Stomach (tissue), 19 donors: ENCODE measurements at places on chromosomes 4 and X.

GRCh38 chr4:90165883-90166282 lies 38.7 kb downstream of the CCSER1 start:
- H3K4me1 ChIP-seq = peaks cover 1% of the 10 kb centered on the region
- no peaks in the 10 kb centered on the region for H3K36me3 ChIP-seq
- no peak overlapping the region for H3K4me3 ChIP-seq
- no peak for DNase-seq

DNA sequence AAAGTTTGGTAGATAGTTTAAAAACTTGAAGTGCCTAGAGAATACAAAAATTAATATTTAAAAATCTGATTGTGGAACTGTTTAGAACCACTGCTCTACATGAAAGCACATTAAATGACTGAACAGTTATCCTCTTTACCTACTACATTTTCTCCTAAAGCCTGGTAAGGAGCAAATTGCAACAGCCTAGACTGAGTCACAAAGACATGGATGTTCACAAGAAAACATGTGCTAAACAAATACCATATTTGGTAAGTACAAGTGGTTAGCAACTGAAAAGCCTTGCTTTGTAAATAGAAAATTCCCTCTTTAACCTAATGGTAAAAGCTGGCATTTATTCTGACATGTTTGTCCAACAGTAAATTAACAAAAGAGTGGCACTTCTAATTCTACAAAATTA lies 203.1 kb downstream of the FBXO8 start:
- H3K4me3 ChIP-seq = no peak overlapping the region
- DNase-seq = no peak
- H3K27me3 ChIP-seq = no peaks in the 10 kb centered on the region
- H3K36me3 ChIP-seq = no peaks in the 10 kb centered on the region
- no peaks in the 10 kb centered on the region for H3K4me1 ChIP-seq

GRCh38 chr4:3388471-3389232 lies 53.1 kb upstream of the HGFAC start:
- H3K4me1 ChIP-seq = peaks cover 33% of the 10 kb centered on the region
- H3K27me3 ChIP-seq = no peaks in the 10 kb centered on the region
- no peak for DNase-seq
- peak overlapping the region; percentile 27 for H3K4me3 ChIP-seq
- peak overlapping the region; percentile 76 for H3K27ac ChIP-seq
- H3K36me3 ChIP-seq = no peaks in the 10 kb centered on the region

GRCh38 chrX:123818243-123818642 lies 41.6 kb upstream of the XIAP start:
- no peaks in the 10 kb centered on the region for H3K36me3 ChIP-seq
- H3K4me1 ChIP-seq = no peaks in the 10 kb centered on the region
- peak; percentile 20 for DNase-seq
- H3K4me3 ChIP-seq = no peak overlapping the region

DNA sequence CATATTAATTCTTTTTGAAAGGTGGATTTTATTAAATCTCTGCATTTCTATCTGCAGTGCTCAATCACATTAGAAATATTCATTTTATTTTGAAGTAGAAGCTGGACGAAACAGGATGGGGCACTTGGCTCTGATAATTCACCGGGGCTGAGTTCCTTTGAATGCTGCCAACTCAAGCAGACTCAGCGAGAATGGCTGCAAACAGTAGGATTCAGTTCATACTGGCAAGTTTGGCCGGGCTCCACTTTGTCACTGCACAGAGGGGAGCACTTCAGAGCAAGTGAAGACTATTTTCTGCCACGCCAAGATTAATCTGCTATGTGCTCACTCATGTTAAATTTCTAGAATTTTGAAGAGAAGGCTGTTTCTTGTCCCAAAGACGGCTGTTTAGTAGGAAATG lies 30.7 kb upstream of the KLHL8 start:
- H3K36me3 ChIP-seq = no peaks in the 10 kb centered on the region
- no peak overlapping the region for H3K27ac ChIP-seq
- H3K4me1 ChIP-seq = no peaks in the 10 kb centered on the region
- H3K4me3 ChIP-seq = no peak overlapping the region
- peak; percentile 53 for DNase-seq
- no peaks in the 10 kb centered on the region for H3K27me3 ChIP-seq

GRCh38 chr4:147830987-147831386 lies 99.1 kb downstream of the ARHGAP10 start:
- peak overlapping the region; percentile 89 for H3K27ac ChIP-seq
- no peaks in the 10 kb centered on the region for H3K27me3 ChIP-seq
- H3K36me3 ChIP-seq = no peaks in the 10 kb centered on the region
- peaks cover 62% of the 10 kb centered on the region for H3K4me1 ChIP-seq

DNA sequence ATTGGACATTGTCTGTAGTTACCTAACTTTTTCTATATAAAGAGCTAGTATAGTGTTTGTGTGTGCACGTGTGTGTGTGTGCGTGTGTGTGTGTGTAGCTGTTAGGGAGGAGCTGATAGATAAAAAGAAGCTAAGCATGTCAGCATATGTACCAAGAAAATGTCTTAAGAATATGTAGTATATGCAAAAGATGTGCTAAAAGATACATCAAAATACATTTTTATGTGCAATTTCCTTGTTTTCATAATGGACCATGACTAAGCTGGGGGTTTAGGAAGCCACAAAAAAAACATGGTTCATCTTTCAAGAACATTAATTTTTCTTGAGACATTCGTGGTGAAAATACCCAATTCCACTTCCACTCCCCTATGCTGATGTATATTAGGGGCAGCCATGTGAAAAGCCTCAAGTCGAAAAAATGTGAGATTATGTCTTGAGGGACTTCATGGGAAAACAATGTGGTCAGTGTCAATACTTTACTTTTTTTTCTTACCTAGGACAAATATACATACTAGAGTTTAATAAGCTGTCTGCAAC lies 1599.7 kb downstream of the ARAP2 start:
- no peaks in the 10 kb centered on the region for H3K4me1 ChIP-seq
- no peak for DNase-seq

GRCh38 chrX:120450163-120450562 lies 18.9 kb downstream of the LAMP2 start:
- H3K27me3 ChIP-seq = no peaks in the 10 kb centered on the region
- no peak for DNase-seq
- no peak overlapping the region for H3K4me3 ChIP-seq
- H3K4me1 ChIP-seq = no peaks in the 10 kb centered on the region

DNA sequence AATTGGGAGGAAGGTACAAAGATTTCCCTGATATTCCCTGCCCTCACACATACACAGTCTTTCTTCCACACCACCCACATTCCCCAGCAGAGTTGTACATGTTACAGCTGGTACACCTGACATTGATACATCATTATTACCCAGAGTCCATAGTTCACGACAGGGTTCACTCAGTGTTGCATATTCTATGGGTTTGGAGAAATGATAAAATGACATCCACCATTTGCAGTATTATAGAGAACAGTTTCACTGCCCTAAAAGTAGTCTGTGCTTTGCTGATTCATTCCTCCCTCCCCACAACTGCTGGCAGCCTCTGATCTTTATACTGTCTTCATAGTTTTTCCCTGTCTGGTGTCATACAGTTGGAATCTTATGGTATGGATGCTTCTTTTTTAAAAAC lies 15.0 kb downstream of the AGA start:
- DNase-seq = no peak
- H3K27me3 ChIP-seq = no peaks in the 10 kb centered on the region
- H3K4me1 ChIP-seq = no peaks in the 10 kb centered on the region
- peaks cover 16% of the 10 kb centered on the region for H3K36me3 ChIP-seq

DNA sequence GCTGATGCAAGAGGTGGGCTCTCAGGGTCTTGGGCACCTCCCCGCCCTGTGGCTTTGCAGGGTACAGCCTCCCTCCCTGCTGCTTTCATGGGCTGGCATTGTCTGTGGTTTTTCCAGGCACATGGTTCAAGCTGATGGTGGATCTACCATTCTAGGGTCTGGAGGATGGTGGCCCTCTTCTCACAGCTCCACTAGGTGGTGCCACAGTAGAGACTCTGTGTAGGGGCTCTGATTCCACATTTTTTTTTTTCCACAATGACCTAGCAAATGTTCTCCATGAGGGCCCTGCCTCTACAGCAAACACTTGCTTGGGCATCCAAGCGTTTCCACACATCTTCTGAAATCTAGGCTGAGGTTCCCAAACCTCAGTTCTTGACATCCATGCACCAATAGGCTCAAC lies 657.9 kb upstream of the CT83 start:
- H3K27me3 ChIP-seq = no peaks in the 10 kb centered on the region
- no peak overlapping the region for H3K4me3 ChIP-seq
- DNase-seq = no peak
- no peaks in the 10 kb centered on the region for H3K36me3 ChIP-seq

- no peak overlapping the region for H3K4me3 ChIP-seq
- H3K27ac ChIP-seq = no peak overlapping the region
- peak; percentile 34 for DNase-seq
- H3K27me3 ChIP-seq = no peaks in the 10 kb centered on the region
- H3K4me1 ChIP-seq = peaks cover 56% of the 10 kb centered on the region
These were observed 2.9 kb downstream of the LRPAP1 start for GRCh38 chr4:3529363-3529762.

DNA sequence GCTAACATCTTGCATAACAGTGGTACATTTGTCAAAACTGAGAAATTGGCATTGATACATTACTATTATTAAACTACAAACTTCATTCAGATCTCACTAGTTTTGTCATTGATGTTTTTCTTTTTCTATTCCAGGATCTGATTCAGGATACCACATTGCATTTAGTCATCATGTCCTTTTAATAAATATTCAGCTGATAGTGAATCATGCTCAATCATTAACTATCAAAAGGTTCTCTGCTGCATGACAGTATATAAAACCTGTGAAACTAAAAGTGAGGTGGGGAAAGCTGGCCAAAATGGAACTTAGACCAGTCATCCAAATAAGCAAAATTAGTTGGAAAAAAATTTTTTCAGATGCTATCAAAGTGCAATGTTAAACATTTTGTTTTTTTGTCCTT lies 28.1 kb upstream of the HS6ST2 start:
- H3K36me3 ChIP-seq = no peaks in the 10 kb centered on the region
- no peaks in the 10 kb centered on the region for H3K4me1 ChIP-seq

DNA sequence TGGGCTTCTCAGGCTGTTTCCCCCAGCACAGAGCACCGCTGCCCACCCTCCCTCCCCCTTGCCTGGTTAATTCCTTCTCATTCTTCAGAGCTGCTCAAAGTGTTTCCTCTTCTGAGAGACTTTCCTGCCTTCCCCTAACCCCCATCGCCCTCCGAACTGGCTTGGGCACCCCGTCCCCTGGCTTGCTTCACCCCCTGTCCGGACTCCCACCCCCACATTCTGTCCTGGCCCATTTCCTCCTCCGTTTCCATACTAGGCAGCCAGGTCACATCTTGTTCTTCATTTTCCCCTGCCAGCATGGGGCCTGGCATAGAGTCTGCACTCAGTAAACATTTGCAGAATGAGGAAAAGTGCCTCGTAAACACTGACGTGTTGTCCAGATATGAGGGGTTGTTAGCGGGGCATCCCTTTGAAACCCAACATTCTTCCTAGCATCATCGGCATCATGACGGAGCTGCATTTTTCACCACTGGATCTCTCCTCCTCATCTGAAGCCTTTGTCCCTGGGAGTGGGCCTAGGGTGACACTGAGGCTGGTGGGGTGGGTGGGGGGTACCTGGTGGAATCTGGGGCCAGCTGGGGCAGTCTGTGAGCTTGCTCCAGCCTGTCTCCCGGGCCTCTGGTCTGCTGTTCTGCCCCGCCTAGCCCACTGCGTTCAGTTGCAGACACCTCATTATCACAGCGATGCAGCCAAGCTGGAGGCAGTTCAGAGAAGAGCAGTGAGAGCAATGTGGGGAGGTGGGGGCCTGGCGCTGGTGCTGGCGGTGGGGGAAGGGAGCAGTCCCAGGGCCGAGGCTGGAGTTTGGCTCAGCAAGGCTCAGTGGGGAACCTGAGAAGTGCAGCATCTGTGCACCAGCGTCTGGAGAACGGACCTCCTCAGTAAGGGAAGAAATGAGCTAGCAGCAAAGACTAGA lies 149.4 kb upstream of the PJA1 start:
- peak; percentile 41 for DNase-seq
- H3K4me3 ChIP-seq = no peak overlapping the region
- H3K36me3 ChIP-seq = no peaks in the 10 kb centered on the region
- no peaks in the 10 kb centered on the region for H3K4me1 ChIP-seq
- H3K27me3 ChIP-seq = no peaks in the 10 kb centered on the region

DNA sequence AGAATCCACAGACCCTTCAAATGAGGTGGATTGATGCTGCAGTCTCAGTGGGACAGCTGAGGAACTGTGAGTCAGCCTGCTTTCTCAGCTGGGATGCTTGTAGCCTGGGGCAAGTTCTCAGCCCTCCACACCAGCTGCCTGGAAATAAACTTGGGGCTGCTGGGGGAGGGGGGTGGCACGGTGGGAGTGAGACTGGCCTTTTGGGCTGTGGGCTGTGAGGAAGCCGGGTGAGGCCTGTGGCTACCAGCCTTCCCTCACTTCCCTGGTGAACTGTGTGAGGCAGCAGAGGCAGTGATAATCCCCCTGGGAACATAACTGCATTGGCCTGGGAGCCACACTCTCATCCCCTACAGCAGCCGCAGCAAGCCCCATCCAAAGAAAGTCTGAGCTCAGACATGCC lies 114.5 kb upstream of the GUCY1A1 start:
- no peak for DNase-seq
- H3K27me3 ChIP-seq = no peaks in the 10 kb centered on the region
- H3K27ac ChIP-seq = no peak overlapping the region

DNA sequence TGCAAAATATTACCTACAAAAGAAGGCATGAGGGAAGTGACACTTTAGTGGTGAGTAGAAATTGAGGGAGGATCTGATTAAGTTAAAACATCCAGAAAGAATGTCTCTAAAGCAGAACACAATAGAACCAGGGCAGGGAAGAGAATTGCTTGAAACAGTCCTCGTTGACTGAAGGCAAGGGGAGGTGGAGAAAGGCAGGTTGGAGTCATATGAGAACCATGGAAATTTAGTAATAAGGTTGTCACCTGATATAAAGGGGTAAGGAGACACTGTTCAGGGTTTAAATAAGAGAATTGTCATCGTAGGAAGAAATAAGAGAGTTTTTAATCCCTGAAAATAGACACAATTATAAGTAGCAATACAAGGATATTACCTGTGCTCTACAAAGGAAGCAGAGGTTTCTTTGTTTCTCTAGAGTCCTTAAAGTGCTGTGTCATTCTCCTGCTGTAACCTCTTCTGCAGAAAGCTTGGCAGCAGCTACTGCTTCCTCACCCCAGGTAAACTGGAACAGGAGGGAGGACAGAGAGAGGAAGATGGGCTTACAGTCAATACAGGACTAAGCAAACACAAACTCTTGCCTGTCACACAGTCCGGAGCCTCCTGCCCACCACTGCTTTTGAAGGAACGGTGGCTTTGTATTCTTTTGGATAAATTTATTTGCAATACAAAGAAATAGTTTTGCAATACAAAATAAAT lies 258.4 kb downstream of the PPARGC1A start:
- no peaks in the 10 kb centered on the region for H3K36me3 ChIP-seq
- H3K4me1 ChIP-seq = no peaks in the 10 kb centered on the region
- DNase-seq = peak; percentile 2
- H3K27ac ChIP-seq = no peak overlapping the region
- H3K4me3 ChIP-seq = no peak overlapping the region

- H3K27me3 ChIP-seq = no peaks in the 10 kb centered on the region
- H3K27ac ChIP-seq = no peak overlapping the region
- H3K4me3 ChIP-seq = no peak overlapping the region
- no peak for DNase-seq
- no peaks in the 10 kb centered on the region for H3K36me3 ChIP-seq
- peaks cover 74% of the 10 kb centered on the region for H3K4me1 ChIP-seq
These were observed 276.2 kb downstream of the CHIC1 start for GRCh38 chrX:73839152-73839551.

GRCh38 chr4:6643141-6643847 lies 2.8 kb downstream of the MRFAP1 start:
- H3K27ac ChIP-seq = no peak overlapping the region
- peaks cover 18% of the 10 kb centered on the region for H3K36me3 ChIP-seq
- DNase-seq = no peak
- peak overlapping the region; percentile 78 for H3K4me3 ChIP-seq
